ENCODE measurements at places on chromosomes 2 and 18. TPM values are rescaled to one million over a fixed set of nuclear protein-coding genes. Genes with fewer than 3 reads are reported as not detected.

- DNase-seq: no peak
Measured at GRCh38 chr2:146031158-146031557, 1511.2 kb upstream of the ZEB2 start.

FBXO36 gene
- 6.5 TPM for polyA plus RNA-seq

- no peak for DNase-seq
Measured at GRCh38 chr2:239549711-239550255, 149.0 kb upstream of the HDAC4 start.

PLEK gene
- polyA plus RNA-seq: 0.39 TPM

PRKAG3 gene
- not detected for polyA plus RNA-seq

STK39 gene
- polyA plus RNA-seq: 2.5 TPM

DNA sequence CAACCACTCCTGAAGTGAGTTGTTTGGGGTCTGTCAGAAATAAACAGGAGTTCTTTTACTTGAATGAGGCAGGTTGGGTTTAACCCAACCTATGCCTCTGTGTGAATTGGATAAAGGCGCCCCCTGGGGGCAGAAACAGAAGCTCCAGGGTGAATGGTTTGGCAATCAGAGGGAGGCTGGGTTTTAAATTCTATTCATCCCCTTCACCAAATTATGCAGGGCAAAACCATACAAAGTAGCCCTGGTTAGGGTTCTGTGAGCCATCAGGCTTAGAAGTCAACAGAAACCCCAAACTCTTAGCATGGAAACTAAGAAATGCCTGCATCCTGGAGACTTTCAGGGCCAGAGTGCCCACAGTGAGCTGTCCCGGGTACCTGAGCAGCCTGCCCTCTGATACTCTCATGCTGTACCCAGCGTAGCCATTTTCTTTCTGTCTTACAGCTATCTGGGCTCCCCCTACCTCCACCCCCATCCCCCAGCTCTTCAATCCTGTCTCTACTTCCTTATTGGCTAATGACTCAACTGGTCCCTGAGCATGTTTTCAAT, 241.5 kb downstream of the ICOS start:
- peak; percentile 30 for DNase-seq

DNPEP gene
- 57.5 TPM for polyA plus RNA-seq

GRCh38 chr2:157980020-157980419, 103.9 kb upstream of the ACVR1 start:
- no peak for DNase-seq

SLC9A2 gene
- polyA plus RNA-seq: not detected

DNA sequence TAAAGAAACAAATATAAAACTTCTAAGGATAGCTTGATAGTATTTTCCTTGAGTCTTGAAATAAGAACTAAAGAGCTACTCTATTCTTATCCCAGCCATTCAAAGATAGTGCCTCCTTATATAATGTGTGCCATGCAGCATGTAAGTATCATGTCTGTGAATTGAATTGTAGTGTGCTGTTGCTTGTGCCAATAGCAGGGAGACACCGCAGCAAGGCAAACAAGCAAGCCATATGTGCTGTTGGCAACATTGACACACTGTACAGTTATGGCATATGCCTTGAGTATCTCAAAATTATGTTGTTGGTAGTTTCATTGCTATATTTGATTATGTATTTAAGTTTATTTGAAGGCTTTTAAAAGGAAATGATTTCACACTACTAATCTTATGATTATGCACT, 58.2 kb downstream of the ERBB4 start:
- no peak for DNase-seq

Measured in GM23248 (cell line).